ENCODE measurements at places on chromosomes 1 and 21.

DNA sequence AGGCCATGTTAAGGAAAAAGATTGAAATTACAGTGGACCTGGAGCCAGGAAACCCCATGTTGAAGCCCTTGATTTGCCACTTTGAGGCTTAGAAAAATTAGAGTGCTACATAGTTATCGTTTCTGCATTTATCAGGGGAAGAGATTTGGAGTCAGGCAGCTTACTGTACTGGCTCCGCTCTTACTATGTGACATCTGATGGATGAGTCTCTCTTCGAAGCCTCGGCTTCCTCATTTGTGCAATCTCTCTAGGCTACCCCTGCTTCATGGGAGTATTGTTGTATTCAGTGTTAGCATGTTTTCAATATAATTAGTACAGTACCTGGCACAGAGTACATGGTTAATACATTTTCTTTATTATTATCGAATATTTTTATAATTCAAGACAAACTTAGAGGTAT is 480.4 kb upstream of the USP24 start:
- DNase-seq = no peak

DNA sequence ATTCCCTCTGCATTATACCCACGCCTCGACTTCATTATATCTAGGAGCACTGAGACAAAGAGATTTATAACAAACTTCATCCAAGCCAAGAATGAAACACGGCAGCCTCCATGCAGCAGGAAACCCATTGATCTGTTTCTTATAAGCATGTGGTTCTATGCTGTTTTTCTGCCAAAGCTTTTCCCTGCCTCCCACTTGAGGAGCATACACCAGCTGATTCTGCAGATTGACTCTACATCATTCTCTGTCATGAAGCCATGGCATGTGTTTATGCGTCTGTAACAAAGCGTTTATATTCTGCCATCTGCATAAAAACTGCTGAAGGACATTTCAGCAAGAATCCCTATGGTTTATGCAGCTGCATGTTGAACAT is 102.0 kb downstream of the CYYR1 start:
- DNase-seq = no peak

GRCh38 chr1:88979749-88980116 is 12.7 kb downstream of the KYAT3 start:
- no peak for DNase-seq

DNA sequence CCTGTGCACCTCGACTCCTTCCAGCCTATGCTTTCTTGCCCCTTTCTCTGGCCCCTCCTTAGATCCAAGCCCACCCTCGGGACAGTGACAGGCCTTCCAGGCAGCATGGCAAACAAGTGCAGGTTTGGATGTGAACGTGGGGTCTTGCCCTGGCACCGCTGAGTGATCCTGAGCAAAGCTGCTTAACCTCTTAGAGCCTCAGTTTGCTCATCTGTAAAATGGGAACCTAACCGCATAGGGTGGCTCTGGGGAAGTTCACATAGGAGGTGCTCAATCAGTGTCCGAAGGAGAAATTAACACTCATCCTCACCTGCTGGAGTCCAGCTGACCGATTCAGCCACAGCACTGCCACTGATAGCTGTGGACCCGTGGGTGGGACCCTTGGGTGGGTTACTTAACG is 7.2 kb downstream of the MFAP2 start:
- DNase-seq = no peak

GRCh38 chr1:238672262-238672661 is 714.1 kb upstream of the CHRM3 start:
- DNase-seq = no peak

- no peak for DNase-seq
Measured at GRCh38 chr21:26519142-26519541, 53.9 kb downstream of the CYYR1 start.

DNA sequence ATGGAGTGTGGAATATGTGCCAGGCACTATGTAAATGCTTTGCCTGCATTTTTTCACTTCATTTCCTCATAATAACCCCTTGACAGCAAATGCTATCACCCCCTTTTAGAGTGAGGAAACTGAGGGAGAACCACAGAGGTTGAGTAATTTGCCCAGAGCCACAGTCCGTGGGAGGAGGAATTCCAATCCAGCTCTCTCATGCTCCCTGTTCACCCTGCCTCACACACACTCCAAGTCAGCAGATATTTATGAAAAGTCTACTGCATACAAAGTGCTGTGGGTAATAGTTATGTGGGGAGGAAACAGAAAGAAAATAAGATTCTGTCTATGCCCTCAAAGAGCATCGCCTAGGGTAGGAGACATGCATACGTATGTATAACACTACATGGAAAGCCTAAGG is 30.9 kb upstream of the RBM15 start:
- DNase-seq = no peak

DNA sequence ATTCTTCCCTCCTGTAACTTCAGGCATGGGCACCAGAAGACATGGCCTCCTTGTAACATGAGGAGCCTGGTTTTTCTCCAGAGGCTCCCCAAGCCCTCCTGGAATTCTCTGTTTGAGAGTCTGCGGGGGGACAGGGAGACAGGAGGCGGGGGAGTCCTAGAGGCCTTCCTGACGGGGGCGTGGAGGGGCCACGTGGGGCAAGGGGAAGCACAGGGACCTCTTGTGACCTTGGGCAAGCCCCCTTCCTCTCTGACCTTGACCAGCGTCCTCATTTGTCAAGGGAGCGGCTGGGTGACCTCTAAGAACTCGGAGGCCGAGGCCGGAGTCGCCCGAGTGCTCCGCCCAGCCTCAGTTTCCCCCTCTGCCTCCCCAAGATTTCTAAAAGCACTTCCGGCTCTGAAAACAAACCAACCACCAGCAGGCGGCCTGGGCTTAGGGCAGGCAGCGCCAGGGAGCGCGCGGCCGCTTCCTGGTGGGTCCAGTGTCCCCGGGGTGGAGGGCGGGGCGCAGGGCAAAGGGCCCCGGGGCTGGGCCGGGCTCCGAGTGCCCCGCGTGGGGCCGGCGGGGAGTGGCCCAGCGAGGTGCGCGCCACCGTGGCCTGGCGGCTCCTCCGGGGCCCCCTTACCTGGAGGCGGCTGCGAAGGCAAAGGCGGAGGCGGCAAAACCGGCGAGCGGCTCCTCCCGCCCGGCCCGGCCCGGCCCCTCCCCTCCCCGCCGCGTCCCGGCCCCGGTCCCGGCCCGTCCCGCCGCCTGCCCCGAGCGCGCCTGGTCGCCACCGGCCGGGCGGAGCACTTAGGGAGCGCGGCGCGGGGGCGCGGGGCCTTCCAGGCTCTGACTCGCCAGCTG is at the start of gene TMCO4:
TSS of gene TMCO4 (minus strand) at position 687 of the 846 bp plus-strand sequence. CDS start 19,158 bp downstream, outside the sequence.
- DNase-seq = peak; percentile 56

DNA sequence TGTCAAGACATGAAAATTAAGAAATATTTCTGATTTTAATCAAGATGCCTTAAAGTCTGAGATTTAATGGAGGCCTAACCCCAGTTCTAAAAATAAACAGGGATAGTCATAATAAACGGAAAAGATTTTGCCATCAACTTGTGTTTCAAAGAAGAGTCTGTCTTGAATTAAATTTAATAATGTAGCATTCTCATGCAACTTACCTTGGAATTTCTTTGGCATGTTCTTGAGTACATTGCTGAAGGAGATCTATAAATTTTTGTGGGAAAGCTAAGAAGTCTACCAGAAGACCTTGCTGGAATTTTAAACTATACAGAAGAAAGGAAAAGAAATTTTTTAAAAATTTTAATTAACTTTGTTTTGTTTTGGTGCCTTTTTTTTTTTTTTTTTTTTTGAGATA is 10.6 kb downstream of the SASS6 start:
- DNase-seq = no peak

DNA sequence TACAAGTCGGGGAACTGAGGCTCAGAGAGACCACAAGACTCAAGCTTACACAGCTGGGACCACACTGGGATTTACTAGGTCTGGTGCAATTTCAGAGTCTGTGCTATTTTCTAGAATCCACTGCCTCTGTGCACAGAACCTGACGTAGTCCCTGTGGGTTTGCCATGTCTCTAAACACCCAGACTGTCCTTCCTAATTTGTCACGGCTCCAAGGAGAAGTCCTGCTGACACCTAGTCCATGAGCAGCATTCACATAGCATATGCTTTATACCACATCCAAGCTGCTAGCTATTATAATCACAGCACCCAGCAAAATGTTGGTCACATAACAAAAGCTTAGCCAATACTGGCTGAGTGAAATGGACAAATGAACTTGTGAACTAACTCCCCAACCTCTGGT is 79.0 kb upstream of the HMGB4 start:
- no peak for DNase-seq

GRCh38 chr1:9881838-9882249 is 28.2 kb downstream of the CTNNBIP1 start:
- no peak for DNase-seq

DNA sequence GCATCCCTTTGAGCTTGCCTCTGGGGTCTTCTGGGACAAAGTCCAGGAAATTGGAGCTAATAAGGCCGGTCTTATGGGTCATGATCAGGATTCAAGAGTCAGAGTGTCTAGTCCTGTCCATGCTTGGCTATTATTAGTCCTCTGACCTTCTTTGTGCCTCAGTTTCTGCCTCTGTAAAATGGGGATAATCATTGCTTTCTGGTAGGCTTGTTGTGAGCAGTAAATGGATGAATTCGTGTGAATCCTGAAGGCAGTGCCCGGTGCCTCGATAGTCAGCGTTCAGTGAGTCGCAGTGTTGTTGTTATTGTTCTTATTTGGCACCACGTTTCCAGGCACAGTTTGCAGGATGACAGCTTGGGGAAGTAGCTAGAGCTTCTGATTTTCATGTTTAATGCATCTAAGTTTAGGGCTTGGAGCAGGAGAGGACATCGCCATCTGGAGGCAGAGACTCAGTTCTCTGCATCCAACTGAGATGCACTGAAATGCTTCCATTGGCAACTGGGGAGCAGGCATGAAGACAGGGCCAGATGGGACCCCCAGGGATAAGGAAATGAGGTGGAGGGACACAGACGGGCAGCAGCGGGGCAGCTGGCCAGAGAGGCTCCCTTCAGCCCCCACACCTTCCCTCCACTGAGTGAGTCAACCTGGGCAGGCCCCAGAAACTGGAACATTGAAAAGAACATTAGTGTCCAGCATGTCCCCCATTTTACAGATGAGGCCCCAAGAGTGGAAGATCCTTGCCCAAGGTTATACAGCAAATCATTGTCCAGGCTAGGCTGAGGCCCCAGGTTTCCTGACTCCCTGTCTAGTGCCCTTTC is 160.3 kb downstream of the PTPRU start:
- no peak for DNase-seq

DNA sequence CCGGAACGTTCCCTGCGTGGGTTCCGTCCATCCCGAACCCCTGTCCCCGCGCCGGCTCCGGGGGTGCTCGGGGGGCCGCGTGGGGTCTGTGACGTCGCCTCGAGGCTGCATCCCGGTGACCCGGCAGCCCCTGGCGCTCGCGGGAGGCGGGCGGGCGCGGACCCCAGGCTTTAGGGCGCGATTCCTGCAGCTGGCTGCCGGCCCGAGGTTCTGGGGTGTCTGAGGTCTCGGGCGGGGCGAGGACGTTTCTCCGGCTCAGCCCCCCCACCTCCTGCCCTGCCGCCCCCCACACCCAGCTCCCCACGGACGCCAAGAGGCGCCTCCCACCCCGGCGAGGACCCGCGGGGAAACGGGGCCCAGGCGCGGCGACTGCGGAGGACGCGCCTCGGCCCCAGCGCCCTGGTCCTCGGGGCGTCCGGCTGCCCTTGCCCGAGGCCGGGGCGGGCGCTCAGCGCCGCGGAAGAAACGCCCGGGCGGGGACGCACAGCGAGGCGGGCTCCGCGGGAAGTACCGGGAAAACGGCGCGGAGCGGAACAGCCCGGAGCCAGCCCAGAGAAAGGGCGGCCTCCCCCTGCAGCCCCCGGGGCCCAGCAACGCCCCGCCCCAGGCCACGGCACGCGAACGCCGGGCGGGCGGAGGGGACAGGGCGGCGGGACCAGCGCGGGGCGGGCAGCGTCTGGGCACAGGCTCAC is 1.3 kb upstream of the PCBP3 start:
- DNase-seq = peak; percentile 37

DNA sequence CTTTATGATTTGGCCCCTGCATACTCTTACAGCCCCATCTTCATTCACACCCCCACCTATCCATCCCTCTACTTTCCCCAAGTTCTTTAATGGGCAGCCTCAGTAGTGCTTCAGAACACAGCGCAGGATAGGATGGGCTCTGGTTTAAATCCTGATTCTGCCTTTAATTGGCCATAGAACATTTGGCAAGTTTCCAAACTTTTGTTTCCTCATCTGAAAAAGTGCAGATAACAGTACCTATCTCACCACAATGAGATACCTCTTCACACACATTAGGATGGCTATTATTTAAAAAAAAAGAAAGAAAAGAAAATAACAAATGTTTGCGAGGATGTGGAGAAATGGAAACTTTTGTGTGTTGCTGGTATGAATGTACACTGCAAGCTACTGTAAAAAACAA is 142.5 kb upstream of the VANGL1 start:
- no peak for DNase-seq

DNA sequence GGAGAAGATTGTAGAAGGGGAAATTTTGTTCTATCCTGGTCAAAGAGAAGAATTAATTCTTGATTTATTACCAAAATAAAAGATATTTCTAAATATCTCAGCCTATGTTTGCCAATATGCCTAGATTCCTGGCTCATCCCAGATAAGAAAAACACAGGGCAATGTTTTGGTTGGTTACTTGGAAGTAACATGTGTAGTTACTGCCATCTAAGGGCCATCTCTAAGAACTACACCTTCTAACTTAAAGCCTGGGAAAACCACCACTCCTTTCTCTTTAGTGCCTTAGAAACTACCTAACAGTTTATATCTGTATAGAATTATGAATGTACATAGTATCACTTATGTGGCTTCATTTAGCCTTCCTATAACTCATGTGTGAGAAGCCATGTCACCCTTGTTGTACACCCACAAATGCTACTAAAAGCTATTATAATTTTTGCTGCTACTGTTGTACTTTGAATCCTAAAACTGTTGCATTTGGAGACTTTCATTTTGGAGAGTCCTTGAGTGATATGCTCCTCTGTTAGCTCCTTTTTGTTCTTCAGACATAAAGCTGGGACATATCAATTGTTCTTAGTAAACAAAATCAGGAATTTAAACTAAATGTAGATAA is 4.5 kb downstream of the AIM2 start:
- DNase-seq = no peak

DNA sequence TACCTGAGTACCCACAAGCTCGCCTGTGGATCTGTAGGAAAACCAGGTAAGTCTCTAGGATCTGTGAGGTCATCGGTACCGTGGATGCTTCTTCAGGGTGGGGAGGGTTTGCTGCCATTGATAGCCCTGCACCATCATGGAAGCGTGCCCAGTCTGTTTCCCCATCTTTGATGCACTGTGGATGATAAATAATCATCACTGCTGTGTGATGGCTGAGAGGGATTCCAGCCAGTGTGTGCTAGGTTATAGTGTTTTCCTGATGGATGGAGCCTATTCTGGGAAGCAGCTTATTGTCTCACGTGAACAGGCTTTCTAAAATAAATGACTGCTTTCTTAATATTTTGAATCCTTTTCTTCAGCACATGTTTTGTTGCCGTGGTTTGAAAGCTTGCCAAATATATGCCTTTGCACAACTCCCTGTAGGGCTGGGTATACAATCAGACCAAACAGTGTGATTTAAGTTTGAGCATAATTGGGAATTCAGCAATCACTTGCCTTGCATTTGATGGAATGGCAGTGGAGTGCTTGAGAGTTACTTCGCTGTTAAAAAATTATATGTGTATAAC is 113.8 kb downstream of the CAMTA1 start:
- DNase-seq = no peak

GRCh38 chr1:176557543-176558258 is 94.7 kb downstream of the PAPPA2 start:
- DNase-seq = no peak

- DNase-seq = no peak
Measured at GRCh38 chr1:31707711-31708110, 3.9 kb upstream of the COL16A1 start.

GRCh38 chr1:188062456-188062855 is 1233.7 kb downstream of the PLA2G4A start:
- no peak for DNase-seq
